Bronchial smooth muscle cell (primary cell): ENCODE measurements at places on chromosomes 1 and 21. TPM values are rescaled to one million over a fixed set of nuclear protein-coding genes. Genes with fewer than 3 reads are reported as not detected.

LCK gene
- 0.16 TPM in 1 of 2 replicates, not detected in the other for total RNA-seq

SPRR1A gene
- total RNA-seq: not detected in 2 replicates

RSPH1 gene
- under 0.01 and 0.09 TPM in 2 replicates for total RNA-seq

RNU1-3 gene
- total RNA-seq: 2,114 and 10,807 TPM in 2 replicates

SZT2 gene
- 18.3 and 23.3 TPM in 2 replicates for total RNA-seq

ZP4 gene
- not detected in 2 replicates for total RNA-seq

LDLRAD1 gene
- total RNA-seq: not detected in 2 replicates

SAMD11 gene
- total RNA-seq: 7.5 and 30.3 TPM in 2 replicates

PTPRU gene
- total RNA-seq: 7.8 and 15.8 TPM in 2 replicates

PRR9 gene
- total RNA-seq: not detected in 2 replicates

KCNJ9 gene
- under 0.01 and 0.09 TPM in 2 replicates for total RNA-seq

TNNI3K gene
- 1.5 and 3.9 TPM in 2 replicates for total RNA-seq

MARCKSL1 gene
- 15.8 and 19.0 TPM in 2 replicates for total RNA-seq

KANK4 gene
- total RNA-seq: under 0.01 TPM in 1 of 2 replicates, not detected in the other

BRINP2 gene
- total RNA-seq: under 0.01 TPM in 1 of 2 replicates, not detected in the other

FCGR2B gene
- total RNA-seq: not detected in 2 replicates

AMIGO1 gene
- total RNA-seq: 1.3 and 1.9 TPM in 2 replicates

TACSTD2 gene
- total RNA-seq: 0.16 and 0.26 TPM in 2 replicates

CYP4Z1 gene
- not detected in 2 replicates for total RNA-seq

ADGRL4 gene
- 0.77 and 8.2 TPM in 2 replicates for total RNA-seq

GBP3 gene
- total RNA-seq: 18.9 and 32.5 TPM in 2 replicates

HEATR1 gene
- 12.5 and 17.2 TPM in 2 replicates for total RNA-seq

DMRTA2 gene
- total RNA-seq: 0.09 TPM in 1 of 2 replicates, not detected in the other

AXDND1 gene
- total RNA-seq: 0.43 and 0.79 TPM in 2 replicates

PRDM2 gene
- total RNA-seq: 7.0 and 7.9 TPM in 2 replicates

ZNF695 gene
- 1.1 and 1.3 TPM in 2 replicates for total RNA-seq

VTCN1 gene
- total RNA-seq: not detected in 2 replicates

RNPC3 gene
- total RNA-seq: 2.3 and 4.7 TPM in 2 replicates
